Amygdala (tissue), 56 donors: ENCODE measurements at places on chromosomes 5 and 9.

DNA sequence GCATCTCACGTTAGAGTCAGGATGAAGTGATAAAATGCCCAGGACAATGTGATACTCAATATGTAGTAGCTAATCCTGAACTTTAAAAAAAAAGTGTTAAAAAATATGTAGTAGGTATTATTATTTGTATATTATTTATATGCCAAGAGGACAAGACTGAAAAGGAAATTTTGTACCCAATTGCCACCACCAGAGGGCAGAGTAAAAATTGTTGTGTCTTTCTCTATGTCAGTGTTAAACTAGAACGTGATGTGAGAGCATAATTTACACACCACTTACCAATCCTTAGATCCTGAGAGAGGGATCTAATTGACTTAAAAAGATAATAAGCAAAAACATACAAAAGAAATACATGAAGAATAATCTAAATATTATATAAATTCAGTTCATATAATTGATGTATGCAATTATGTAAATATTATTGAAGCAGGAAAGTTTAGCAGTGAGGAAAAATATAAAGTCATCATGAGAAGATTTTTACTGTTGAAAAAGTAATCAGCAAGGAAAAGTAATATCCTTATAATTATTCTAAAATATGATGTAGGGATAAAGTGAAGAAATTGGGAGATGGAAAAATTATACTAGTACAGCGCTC lies 288.9 kb downstream of the RAB3C start:
- DNase-seq, result no peak

- no peak for DNase-seq
Observed at GRCh38 chr5:109516390-109516789, 106.6 kb upstream of the PJA2 start.

DNA sequence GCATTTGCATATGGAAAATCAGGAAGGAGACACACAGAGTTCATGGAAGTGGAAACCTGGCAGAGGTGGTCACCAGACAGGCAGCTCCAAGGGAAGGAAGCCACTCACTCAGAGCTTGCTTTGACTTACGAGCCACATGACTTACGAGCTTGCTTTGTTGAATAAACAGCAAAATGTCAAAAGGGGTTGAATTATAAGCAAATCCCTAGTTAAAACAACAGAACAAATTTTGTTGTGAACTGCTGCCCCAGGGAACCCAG lies 164.3 kb downstream of the SYK start:
- DNase-seq, result no peak

DNA sequence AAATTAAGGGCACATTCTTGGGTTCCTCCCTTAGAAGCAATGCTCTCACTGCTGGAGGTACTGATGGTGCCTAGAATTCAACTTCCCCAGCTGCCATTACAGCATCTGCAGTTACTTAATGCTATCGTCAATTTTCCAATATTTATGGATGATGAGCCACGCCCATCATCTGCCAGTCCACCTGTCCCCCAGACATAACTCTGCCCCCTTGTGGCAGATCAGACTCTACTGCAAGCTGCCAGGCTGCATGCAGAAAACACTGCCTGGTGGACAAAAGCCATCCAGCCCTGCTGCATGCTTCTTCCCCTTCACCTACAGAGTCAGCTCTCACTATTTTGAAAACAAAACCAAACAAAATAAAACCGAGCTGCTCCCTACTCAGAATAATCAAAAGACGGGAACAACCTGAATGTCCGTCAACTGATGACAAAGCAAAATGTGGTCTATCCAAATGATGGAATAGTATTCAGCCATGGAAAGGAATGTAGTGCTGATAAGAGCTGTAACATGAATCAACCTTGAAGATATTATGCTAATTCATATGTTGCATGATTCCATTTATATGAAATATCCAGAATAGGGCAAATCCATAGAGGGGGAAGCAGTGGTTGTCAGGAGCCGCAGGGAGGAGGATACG lies 66.4 kb downstream of the RETREG1 start:
- DNase-seq, result no peak

DNA sequence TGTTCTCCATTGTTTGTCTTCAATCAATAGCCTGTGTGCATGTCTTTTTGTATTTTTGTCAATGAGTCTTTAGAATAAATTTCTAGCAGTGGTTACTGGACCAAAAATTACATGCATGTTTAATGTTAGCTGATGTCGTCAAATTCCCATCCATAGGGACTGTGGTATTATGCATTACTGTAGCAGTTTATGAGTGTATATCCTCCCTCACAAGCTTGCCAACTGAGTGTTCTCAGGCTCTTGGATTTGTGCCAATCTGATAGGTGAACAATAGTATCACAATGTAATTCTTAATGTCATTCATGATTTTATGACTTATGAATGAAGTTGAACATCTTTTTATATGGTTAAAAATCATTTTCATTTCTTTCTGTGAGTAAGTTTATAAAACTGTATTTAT lies 13.0 kb downstream of the SNX24 start:
- no peak for DNase-seq
